ENCODE measurements at places on chromosomes 11 and 22. TPM values are rescaled to one million over a fixed set of nuclear protein-coding genes. Genes with fewer than 3 reads are reported as not detected.

- no peak for DNase-seq
These were observed 13.1 kb downstream of the FAM168A start for GRCh38 chr11:73584831-73585230.

DNA sequence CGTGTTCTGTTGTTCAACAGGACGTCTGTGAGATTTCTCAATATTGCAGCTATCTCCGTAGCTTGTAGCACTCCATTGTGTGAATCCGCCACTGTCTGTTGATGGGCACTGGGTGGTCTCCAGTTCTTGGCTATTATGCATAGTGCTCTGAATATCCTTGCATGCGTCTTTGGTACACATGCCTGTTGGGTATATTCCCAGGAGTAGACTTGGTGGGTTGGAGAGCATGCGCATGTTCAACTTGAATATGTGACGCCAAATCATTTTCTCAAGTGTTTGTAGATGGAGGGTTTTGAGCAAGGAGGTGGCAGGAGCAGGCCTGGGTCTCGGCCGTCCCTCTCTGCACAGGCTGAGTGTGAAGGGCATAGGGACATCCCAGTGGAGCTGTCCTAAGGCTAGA lies 24.8 kb upstream of the TSKU start:
- DNase-seq: no peak

GRCh38 chr11:45890886-45891550 lies 5.6 kb downstream of the MAPK8IP1 start:
- no peak for DNase-seq

DNA sequence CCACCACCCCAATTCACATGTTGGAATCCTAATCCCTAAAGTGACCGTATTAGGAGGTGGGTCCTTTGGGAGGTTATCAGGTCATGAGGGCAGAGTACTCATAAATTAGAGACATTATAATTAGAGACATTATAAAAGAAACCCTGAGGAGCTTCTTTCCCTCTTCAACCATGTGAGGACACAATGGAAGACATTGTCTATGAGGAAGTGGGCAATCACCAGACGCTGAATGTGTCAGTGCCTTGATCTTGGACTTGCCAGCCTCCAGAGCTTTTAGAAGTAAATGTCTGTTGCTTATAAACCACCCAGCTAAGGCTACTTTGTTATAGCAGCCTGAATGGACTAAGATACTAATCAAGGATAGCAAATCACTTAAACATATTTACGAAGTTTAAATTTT lies 14.8 kb downstream of the GAB2 start:
- no peak for DNase-seq

- no peak for DNase-seq
These were observed 102.2 kb upstream of the GRIA4 start for GRCh38 chr11:105507496-105508254.

Gene KREMEN1
- 8.4 TPM for total RNA-seq

Gene TSSK2
- total RNA-seq: not detected

GRCh38 chr11:128714123-128714522 lies 20.3 kb downstream of the FLI1 start:
- no peak for DNase-seq

GRCh38 chr11:69554849-69555248 lies 73.4 kb downstream of the LINC01488 start:
- DNase-seq: no peak

DNA sequence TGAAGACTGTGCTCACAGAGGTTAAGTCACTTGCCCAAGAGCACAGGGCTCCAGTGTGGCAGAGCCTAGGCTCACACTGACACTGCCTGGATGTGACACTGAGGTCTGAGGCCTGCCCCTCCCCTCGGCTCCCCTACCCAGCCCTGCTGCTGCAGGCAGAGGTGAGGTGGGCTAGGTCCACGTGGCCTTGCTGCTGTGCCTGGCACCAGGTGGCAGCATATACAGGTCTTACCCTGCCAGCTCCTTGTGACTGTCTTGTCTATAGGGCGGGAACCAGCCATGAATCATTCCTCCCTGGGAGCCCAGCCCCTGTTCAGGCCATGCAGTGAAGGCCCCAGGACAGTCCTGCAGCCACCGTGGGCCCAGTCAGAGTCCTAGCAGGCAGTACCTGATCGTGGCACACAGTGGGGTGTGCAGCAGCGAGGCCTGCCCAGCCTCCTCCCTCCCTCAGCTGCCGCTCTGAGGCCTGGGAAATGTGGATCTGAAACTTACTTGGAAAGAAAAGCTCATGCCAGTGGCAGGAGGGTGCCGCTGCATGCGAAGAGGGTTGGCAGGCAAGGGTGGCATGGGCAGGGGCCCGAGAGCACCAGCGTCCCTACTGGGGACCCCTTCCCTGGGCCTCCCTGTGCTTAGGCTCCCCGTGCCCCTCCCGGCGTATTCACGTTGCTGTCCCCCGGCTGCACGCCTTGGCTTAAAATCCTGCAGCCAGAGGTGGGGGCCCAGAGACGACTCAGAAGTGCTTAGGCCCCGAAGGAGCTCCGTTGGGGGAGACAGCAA lies 1.2 kb upstream of the CERK start:
- no peak for DNase-seq

GRCh38 chr11:4059424-4059823 lies 35.2 kb upstream of the RRM1 start:
- DNase-seq: no peak

- no peak for DNase-seq
These were observed 28.4 kb upstream of the RAB38 start for GRCh38 chr11:88203604-88204003.

DNA sequence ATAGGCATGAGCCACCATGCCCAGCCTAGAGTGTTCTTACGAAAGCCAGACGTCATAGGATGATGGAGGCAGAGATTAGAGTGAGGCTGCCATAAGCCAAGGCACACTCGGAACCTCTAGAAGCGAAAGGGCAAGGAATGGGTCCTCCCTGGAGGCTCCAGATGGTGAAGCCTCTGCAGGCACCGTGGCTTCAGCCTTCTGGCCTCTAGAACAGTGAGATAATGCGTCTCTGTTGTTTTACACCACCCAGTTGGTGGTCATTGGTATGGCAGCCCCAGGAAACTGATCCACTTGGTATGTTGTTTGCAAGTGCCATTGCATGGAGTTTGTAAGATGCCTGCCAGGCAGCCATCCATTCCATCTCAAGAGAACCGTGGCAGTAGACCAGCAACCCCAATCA lies 791.0 kb downstream of the TBC1D22A start:
- no peak for DNase-seq

Gene KCNK4
- total RNA-seq: 0.17 TPM

DNA sequence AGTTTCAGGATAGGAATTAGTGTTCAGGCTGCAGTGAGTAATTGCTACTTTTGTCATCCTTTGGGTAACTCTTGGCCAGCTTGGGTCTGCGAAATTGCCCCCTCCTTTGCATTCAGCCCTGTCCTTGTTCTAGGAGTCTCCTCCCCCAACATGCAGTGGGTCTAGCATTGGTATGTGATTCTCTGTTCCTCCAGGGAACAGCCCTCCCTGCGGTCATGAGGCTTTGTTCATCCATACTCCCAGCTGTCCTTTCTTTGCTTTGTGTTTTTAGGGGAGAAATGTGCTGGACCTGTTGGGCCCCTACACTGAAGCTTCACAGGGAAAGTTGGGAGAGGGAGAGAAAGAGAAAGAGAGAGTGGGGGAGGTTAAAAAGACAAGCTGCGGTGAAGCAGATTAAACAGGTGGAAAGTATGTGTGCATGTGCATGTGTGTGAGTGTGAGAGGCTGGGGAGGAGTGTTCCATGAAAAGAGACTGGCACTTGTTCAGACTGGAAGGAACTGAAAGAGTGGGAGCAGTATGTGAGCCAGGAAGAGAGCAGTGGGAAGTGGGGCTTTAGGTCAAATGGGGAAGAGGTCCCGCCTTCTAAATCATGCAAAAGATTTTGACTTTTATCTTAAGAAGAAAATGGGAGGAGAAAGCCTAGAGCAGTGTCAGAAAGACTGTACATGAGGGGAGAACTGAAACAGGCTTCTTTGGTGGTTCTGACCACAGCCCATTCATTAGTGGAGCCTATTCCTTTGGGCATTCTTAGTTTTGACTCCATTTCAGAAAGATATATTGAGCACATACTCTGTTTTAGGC lies 17.9 kb upstream of the SESN3 start:
- no peak for DNase-seq

Gene HEPHL1
- not detected for total RNA-seq

DNA sequence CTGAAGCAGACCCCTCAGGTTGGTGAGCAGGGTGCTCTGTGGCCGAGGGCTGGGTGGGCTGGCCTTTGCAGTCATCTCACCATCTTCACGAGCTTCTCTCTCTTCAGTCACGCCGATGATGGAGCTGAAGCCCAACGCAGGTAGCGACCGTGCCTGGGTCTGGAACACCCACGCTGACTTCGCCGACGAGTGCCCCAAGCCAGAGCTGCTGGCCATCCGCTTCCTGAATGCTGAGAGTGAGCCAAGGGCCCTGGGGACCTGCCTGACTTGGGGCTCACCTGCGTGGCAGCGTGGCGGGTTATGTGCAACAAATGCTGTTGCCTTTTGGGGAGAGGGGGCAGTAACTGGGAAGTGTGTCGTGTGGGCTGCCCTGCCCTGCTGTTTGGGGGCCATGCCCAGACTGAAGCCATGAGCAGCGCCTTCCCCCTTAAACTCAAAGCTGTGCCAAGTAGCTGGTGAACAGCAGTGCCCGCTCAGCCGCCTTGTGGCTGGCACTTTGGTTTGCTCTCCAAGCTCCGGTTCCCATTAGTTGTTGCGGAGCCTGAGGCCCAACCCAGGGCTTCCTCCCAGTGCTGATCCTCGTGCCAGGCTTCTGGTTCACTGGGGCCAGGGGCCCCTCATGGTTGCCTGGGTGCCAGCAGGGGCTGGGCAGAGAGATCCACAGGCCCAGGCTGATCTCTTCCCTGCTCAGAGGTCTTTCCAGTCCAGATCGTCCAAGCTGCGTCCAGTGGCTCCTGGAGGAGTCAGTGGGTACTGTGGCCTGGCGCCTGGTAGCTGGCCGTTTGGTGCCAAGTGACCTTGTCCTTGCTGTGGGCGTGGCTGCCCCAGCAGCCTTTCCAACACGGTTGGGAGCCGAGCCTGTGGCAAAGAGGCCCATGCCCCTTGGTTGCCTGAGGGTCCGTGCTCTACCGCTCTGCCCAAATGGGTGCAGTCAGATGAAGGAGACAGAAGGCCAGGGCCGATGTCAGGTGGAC lies 6.1 kb upstream of the ZDHHC8 start:
- no peak for DNase-seq

Gene F2
- 0.40 TPM for total RNA-seq

Gene PICALM
- total RNA-seq: 294 TPM

DNA sequence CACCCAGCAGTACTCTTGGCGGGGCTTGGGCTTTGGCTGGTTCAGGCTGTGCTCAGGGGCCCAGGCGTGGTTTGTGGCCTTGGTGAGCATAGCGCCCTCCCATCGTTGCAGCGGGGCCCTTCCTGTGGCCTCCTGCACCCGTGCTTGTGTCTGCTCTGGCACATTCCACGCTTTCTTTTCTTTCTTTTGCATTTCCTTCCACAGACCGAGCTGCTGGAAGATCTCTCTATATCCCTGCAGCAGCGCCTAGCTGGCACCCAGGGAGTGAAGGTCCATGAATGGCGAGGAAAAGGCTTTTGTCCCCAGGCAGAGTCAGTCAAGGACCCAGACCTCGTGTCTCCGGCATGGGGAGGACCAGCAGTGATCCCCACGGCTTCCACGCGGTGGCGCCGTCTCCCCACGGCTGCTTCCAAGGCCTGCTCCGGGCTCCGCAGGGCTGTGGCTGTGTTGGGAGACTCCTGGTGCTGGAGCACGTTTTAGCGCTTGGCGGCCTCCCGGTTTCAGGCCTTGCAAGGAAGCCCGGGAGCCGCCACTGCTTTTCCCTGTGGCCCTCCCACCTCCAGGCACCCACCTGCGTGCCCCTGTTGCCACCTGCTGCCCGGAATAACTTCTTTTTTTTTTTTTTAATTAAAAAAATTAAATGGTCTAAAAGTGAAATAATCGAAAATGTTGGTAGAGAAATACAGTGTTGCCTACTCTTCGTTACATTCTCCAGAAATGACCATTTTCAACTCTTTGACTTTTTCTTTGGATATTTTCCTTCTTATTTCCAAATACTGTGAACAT lies 28.5 kb downstream of the GLB1L2 start:
- peak; percentile 96 for DNase-seq

Gene OR6A2
- total RNA-seq: 0.15 TPM

DNA sequence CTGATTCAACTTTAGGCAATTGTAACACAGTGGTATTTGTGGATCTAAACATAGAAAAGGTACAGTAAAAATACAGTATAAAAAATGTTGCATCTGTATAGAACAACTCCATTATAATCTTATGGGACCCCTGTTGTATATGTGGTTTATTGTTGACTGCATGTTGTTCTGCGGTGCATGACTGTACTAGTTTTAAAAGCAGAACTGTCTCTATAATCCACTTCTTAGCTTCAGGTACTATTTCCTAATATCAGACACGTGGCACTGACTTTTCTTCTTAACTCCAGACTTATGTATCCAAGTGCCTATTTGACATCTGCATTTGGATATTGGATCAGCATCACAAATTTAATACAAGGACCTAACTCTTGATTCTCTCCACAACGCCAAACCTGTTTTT lies 41.1 kb downstream of the PACS1 start:
- DNase-seq: no peak

DNA sequence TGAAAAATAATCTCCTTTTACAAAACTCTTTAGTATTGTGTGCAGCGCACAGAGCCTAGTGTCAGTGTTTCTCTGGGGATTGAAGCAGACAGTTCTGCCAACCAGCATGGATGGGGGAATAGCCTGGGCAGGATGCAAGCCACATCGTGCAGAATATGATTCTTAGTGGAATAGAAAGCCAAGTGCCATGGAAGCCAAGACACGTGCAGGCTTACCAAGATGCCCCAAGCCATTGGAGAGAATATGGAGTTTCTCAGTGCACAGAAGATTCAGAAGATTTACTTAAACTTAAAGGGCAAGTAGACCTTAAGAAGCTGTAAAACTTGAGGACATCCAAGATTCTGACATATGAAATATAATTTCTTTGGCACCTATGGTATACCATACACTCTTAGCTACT lies 917.6 kb downstream of the NTM start:
- DNase-seq: no peak

GRCh38 chr11:57278721-57279095 lies 41.7 kb upstream of the APLNR start:
- DNase-seq: no peak

Gene DERL3
- total RNA-seq: 14.2 TPM

DNA sequence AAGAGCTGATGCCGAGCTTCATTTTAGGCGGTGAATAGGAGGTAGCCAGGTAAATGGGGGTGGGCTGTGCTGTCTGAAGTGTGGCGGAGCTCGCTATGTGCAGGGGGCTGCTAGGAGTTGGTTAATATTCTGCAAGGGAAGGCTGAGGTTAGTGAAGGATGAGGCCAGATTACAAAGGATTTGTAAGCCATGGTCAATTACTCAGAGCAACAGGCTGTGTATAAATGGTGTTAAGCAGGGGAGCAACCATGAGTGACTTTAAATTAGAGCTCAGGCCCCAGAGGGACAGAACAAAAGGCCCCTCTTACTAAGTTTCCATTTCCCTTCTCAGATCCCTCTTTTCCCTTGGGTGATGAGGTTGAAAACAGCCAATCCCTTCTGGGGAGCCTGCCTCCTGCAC lies 7.3 kb upstream of the MCAM start:
- DNase-seq: no peak

Gene TREH
- total RNA-seq: 0.89 TPM

Gene COX8A
- total RNA-seq: 271 TPM

- DNase-seq: no peak
These were observed 212.3 kb upstream of the ZBED5 start for GRCh38 chr11:11069841-11070835.

Measured in upper lobe of left lung (tissue), 6 donors.